ENCODE measurements at places on chromosomes 13 and 19. TPM values are rescaled to one million over a fixed set of nuclear protein-coding genes. Genes with fewer than 3 reads are reported as not detected.

The LAIR2 gene
- polyA plus RNA-seq, result not detected

The PSG11 gene
- polyA plus RNA-seq, result not detected

The PGLYRP1 gene
- polyA plus RNA-seq, result not detected

The IRGC gene
- polyA plus RNA-seq, result not detected

The TMEM38A gene
- 11.2 TPM for polyA plus RNA-seq

The SIGLEC14 gene
- polyA plus RNA-seq, result not detected

The CYP4F2 gene
- not detected for polyA plus RNA-seq

The KANK3 gene
- 4.2 TPM for polyA plus RNA-seq

The LGALS14 gene
- 0.77 TPM for polyA plus RNA-seq

The CRX gene
- 0.08 TPM for polyA plus RNA-seq

The KIR3DL2 gene
- polyA plus RNA-seq, result not detected

The METTL21C gene
- not detected for polyA plus RNA-seq

The AP1M2 gene
- 161 TPM for polyA plus RNA-seq

The NFILZ gene
- polyA plus RNA-seq, result not detected

The CEACAM20 gene
- not detected for polyA plus RNA-seq

The ZNF780B gene
- 2.2 TPM for polyA plus RNA-seq

The TMPRSS9 gene
- 0.15 TPM for polyA plus RNA-seq

The ACTMAP gene
- 30.3 TPM for polyA plus RNA-seq

The EID2B gene
- polyA plus RNA-seq, result 11.3 TPM

The GRAMD1A gene
- polyA plus RNA-seq, result 176 TPM

The TEKTIP1 gene
- polyA plus RNA-seq, result not detected

The SIGLEC9 gene
- polyA plus RNA-seq, result not detected

The FPR1 gene
- polyA plus RNA-seq, result 0.11 TPM

The DAND5 gene
- polyA plus RNA-seq, result 0.13 TPM

The SOHLH2 gene
- 6.1 TPM for polyA plus RNA-seq

The FUT6 gene
- not detected for polyA plus RNA-seq

The ADAMTS10 gene
- 16.1 TPM for polyA plus RNA-seq

The SUGP1 gene
- 38.5 TPM for polyA plus RNA-seq

The SBSN gene
- polyA plus RNA-seq, result not detected

The ARL11 gene
- polyA plus RNA-seq, result 0.45 TPM

The PSG3 gene
- not detected for polyA plus RNA-seq

The RNF225 gene
- polyA plus RNA-seq, result 0.17 TPM

The PRTN3 gene
- 3.1 TPM for polyA plus RNA-seq

The SLITRK1 gene
- polyA plus RNA-seq, result 3.1 TPM

The SLC6A16 gene
- 1.1 TPM for polyA plus RNA-seq

The SELENOW gene
- polyA plus RNA-seq, result 709 TPM

The LRFN3 gene
- polyA plus RNA-seq, result 4.6 TPM

The DOHH gene
- polyA plus RNA-seq, result 12.7 TPM

The TMC4 gene
- polyA plus RNA-seq, result 6.3 TPM
